Putamen (tissue), 1 donor: ENCODE measurements at places on chromosomes 13 and 19.

GRCh38 chr13:99031832-99032231 lies 54.0 kb upstream of the DOCK9 start:
- no peak for DNase-seq

- DNase-seq = no peak
These were observed 10.5 kb downstream of the DDX39A start for GRCh38 chr19:14408491-14409145.

GRCh38 chr19:52453324-52454094 lies at the start of gene ZNF578:
TSS of gene ZNF578 (plus strand) at chr19:52453553. CDS start at chr19:52501846, 48,293 bp downstream.
- peak; percentile 80 for DNase-seq

GRCh38 chr13:109707044-109707741 lies 79.2 kb downstream of the IRS2 start:
- DNase-seq = no peak

- DNase-seq = no peak
These were observed 3.4 kb upstream of the ZNF333 start for GRCh38 chr19:14686411-14686810.

- no peak for DNase-seq
These were observed 372.6 kb downstream of the OXGR1 start for GRCh38 chr13:96621634-96622183.

DNA sequence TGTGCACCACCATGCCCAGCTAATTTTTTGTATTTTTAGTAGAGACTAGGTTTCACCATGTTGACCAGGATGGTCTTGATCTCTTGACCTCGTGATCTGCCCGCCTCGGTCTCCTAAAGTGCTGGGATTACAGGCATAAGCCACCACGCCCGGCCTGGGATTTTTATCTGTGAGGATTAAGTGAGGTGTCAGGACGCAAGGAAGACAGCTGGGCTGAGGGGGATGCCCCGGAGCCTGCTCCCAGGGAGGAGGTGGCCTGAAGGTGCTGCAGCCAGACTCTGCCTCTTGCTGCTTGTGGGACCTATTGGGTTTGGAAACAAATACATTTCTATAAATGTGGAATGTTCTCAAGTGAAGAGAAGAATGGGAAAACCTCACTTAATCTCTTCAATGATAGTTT lies 131.6 kb downstream of the OLFM4 start:
- no peak for DNase-seq

DNA sequence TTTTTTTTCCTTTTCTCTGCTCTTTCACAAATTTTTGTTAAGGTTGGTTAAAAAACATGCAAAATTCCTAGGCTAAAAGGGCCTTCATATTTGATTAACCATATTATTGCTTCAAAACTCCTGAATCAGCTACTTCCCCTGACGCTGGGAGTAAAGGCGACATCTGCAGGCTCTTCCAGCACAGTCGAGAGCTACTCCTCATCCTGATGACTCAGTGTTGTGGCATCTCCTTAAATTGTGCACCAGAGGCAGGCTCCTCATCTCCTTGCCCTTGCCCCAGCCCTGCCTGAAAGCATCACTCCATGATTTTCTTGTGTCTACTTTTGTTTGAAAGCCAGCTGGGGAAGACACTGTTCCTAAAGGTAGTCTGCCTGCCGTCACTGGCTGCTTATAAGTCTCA lies 24.5 kb upstream of the SOX1 start:
- no peak for DNase-seq

- peak; percentile 44 for DNase-seq
These were observed 32.6 kb upstream of the GATAD2A start for GRCh38 chr19:19372656-19373416.

DNA sequence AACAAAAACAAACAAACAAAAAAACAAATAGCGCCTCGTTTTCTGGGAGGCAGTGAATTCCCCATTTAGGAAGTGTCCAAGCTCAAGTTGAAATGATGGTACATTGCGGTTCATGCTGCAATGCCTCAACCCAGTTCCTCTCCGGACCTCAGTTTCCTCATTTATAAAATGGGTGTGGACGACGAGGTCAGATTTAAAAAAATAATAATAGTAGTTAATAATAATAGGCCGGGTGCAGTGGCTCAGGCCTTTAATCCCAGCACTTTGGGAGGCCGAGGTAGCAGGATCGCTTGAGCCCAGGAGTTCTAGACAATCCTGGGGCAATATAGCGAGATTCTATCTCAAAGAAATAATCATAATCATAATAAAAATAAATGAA lies 15.5 kb upstream of the ERCC1 start:
- no peak for DNase-seq

DNA sequence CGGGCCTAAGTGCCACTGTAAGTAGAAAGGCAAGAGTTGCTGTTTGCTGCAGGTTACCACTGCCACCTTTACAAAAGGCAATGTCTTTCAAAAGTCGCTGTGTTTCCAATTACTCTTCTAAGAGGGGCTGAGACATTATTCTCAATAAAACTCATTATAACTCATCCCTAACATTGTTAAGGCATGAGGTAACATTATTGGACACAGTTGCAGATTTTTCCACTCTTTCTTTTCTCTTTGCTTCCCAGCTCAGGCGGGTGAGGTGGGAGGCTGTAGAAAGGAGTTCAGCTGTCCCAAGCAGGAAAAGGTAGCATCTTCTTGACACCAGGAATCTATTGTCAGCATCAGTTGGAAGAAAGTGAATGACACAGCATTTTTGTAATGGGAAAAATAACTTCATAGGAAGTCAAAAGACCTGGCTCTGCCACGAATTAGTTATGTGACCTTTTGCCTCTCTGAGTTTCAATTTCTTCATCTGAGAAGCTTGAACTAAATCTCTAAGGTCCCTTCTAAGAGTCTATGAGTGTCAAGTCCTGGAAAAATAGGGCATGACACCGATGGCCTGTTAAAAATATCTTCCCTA lies 2.1 kb upstream of the UBL3 start:
- DNase-seq = no peak

DNA sequence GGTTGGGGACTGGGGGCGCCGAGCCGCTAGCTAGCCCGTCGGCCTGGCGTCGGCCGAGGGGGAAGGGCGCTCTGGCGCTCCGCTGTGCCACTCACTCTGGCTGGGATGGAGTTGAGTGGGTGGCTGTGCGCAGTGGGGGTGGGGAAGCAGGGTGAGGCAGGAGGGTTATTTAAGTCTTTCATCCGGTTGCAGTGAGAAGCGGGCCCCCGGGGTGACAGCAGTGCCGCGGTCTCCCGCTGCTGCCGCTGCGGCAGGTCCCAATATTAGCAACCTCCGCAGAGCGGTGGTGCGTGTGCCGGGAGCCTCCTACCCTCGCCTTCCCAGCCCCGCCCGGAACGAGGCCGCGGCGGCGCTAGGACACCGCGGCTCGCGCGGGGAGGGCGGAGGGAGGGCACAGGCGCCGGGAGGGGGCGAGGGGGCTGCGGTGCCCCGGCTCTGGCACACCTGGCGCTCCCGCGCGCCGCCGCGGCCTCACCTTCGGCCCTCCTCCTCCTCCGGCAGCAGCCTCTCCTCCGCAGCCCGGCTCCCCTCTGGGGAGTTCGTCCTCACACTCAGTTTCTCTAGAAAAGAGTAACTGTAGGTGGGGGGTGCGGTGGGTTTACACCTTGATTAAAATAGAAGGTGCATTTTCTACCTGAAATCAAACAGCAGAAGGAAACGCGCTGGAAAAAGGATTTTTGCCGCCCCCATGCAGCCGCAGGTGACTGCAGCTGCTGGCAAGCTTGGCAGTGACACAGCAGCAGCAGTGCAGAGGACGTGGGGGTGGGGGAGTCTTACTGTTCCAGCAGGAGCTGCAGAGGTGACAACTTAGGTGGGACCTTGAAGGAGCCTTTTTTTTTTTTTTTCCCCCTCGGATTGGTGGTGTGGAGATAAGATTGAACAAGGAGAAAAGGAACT lies 4.5 kb downstream of the FGF9 start:
- peak; percentile 62 for DNase-seq

DNA sequence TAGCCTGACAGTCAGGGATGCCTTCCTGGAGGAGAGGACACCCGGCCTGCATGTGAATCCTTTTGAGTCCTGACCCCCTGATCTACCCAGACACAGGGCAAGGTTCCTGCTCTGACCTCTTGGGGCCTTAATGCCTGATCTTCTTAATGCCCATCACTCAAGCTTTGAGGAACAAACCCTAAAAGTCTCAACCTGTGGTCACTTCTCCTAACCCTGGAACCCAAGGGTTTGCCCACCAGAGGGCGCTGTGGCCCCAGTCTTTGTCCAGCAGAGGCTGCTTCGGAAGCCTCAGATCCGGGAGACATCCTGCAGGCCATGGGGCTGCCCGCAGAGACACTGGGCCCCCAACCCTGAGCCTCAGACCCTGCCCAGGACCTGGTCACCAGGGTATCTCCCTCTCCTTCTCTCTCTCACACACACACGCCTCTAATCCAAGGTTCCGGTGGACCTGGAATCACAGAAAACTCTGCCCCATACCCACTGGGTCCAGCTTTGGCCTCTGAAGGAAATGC lies 9.8 kb upstream of the DPF1 start:
- DNase-seq = peak; percentile 72

DNA sequence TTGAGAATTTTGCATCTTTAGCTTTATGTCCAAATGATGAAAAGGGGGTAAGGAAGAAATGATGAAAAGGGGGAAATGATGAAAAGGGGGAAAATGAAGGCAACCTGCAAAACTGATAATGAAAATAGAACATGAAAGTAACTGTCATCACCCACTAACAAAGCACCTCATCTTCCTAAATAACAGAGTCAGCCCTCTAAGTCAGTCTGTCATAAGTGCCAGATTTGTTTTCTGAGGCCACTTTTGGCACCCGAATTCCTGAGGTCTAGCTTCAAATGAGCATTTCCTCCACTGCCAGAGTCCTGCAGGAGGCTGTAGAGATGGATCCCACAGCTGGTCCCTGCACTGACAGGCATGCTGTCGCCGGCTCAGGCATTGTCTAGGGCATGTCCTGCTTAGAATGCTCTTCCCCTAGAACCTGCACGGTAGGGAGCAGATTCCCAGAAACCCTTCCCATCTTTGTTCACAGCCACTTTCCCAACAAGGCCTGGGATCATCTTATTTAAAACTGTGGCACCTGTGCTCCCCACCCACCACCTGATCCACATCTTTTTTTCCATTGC lies 25.3 kb downstream of the RAP2A start:
- DNase-seq = no peak

- no peak for DNase-seq
These were observed 240.0 kb upstream of the PRR20A start for GRCh38 chr13:56900549-56901279.

GRCh38 chr13:50612717-50613116 lies 230.8 kb downstream of the DLEU7 start:
- no peak for DNase-seq

DNA sequence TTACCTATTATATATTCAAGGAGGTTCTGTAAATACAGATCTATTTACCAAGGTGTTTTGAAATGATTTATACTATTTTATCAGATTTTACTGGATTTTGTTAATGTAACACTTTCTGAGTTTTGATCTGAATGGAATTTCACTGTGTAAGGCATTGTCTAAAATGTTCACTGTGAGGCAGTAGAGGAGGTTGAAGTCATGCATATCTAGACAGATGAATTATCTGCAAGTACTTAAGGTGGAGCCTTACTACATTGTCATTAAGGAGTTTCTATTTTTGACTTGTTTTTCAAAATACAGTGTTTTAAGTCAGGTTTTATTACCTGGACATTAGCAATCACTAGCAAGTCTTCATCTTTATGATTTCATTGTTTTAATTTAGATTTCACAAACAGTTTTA lies 62.1 kb downstream of the TM9SF2 start:
- DNase-seq = no peak

- no peak for DNase-seq
These were observed 1.5 kb downstream of the ACP4 start for GRCh38 chr19:50791594-50792271.

- no peak for DNase-seq
These were observed 6.5 kb downstream of the LGALS7B start for GRCh38 chr19:38795549-38795948.

- no peak for DNase-seq
These were observed 35.2 kb downstream of the PEPD start for GRCh38 chr19:33486407-33486806.

- no peak for DNase-seq
These were observed at the start of gene ICAM3 for GRCh38 chr19:10339380-10339960. TSS of gene ICAM3 (minus strand) at chr19:10339624. CDS start at chr19:10339614, 10 bp downstream.
